Left forelimb (tissue), 1 donor: ENCODE measurements at places on chromosomes 4 and X.

DNA sequence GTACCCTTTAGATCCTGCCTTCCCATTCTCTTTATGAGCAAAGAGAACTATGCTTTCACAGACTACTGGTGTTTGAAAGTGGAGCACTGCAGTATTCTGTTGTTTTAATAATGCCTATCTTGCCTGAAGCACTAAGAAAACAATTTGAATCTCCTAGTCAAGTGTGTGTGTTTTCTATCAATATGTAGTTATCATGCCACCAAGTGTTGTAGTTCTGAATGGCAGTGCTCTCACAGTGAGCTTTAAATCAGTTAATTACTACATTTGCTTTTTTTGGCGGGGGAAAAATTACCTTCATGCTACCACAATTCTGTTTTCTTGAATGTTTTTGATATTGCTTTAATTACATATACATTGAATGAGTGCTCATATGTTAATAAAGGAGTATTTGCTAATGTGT, 143.6 kb upstream of the FAM47A start:
- DNase-seq: no peak

GRCh38 chr4:99763635-99764101, 53.0 kb upstream of the DAPP1 start:
- DNase-seq: no peak

DNA sequence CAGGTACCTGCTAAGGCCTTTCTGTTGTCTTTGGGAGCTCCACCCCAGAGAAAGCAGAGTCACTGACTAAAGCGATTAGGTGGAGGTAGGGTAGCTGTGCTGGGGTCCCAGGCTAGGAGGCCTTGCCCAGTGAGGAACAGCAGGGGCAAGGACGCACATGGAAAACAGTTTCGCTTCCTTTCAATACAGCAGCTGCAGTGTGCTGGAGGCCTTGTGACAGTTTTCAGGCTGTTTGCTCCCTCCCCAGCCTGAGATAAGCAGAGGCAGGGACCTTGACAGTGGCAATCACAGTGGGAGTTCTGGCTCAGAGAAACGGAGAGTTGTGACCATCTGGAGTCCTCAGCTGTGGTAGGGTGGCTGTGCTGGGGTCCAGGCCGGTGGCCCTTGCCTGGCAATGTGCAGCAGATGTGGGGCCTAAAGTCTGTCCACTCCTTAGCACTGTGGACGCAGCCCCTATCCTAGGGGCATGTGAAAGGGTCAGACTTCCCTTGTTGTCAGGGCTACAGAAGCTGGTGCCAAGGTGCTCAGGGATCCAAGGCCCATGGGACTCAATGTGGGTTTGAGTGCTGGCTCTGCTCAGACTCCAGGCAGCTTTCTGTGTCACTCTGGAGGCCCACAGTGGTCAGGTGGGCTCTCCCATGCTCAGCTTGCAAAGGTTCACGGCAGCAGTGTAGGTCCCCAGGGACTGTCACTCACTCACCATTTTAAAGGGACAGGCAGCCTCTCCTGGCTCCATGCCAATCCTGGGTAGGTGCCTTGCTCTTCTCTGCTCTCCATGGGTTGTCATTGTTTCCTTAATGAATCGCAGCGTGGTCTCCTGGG, 534.9 kb upstream of the FMR1 start:
- DNase-seq: no peak

GRCh38 chr4:108649863-108650211, 562 bp upstream of the OSTC start:
- DNase-seq: no peak

DNA sequence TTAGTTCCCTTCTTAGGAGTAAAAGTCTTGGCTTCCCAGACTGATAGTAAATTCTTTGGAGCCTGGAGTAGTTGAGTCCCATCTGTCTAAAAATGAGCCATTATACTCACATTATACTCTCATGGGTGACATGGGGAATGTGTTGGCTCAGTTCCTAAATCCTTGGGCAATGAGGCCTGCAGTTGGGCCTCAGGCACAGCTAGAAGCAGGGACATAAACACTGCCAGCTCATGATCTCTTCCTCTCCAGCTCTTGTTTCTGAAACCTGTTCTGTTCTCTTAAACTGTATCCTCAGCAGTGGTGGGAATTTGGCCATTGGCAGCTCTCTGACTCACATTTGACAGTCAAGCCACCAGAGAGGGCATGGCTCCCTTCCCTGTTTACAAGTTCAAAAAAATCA, 212.5 kb downstream of the SPATA18 start:
- DNase-seq: no peak
